DND-41 (cell line): ENCODE measurements at places on chromosomes 11 and 22.
A peak's percentile ranks its signal among the peaks of the same experiment; 100 is the strongest.

DNA sequence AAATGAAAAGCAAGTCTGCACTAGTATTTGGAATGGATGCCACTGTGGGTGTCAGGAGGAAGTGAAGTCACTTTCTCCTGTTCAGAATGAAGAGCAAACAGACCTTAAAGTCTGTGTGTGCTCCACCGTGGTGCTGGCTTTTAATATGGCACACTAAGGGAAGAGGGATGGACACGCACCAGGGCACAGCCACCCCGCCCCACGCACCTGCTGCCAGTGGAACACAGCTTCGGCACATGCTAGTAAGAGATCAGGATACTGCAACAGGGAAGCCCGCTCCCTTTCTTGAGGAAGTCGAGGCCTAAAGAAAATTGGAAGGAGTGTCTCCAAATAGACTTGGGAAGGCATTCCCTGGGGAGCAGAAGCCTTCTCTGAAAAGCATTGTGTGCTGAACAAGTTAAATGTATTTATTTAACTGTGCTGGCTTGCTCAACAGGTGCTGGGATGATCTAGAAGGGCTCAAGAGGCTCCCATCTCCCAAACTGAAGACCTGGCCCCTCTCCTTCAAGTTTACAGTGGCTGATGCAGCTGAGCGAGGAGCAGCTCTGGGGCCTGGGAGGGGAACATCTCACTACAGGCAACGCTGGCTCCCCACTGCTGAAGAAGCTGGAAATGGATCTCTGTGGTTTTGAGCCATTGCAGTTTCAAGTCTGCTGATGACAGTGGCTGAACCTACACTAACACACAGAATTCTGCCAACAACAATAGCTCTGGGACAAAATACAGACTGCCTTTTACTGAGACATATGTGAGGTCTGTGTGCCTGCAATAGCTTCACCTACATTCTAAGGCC is 504.6 kb upstream of the B3GAT1 start:
- no peak for DNase-seq

DNA sequence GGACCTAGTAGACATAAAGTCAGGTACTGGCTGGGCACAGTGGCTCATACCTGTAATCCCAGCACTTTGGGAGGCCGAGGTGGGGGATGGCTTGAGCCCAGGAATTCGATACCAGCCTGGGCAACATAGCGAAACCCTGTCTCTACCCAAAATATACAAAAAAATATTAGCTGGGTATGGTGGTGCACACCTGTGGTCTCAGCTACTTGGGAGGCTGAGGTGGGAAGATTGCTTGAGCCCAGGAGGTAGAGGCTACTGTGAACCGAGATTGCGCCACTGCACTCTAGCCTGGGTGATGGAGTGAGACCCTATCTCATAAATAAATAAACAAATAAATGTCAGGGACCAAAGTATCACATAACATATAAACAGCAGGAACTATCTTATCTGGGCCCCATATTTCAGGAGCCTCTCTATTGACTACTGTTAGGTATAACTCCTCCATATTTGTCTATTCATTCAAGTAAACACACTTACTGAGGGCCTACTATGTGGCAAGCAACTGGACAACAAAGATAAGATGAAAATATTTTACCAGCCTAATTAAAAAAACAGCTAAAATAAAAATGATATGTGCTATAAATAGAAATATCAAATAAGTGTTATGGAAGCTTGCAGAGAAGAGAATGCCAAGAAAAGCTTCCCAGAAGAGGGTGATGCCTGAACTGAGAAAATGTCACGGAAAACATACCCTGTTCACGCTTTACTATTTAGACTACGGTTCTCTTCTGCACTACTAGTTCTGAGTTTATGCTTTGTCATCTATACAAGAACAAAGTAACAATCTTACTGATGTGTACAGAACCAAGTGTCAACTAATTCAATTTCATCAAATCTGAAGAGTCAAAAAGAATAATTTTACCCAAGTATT is 2.0 kb downstream of the NUP98 start:
- DNase-seq: no peak

DNA sequence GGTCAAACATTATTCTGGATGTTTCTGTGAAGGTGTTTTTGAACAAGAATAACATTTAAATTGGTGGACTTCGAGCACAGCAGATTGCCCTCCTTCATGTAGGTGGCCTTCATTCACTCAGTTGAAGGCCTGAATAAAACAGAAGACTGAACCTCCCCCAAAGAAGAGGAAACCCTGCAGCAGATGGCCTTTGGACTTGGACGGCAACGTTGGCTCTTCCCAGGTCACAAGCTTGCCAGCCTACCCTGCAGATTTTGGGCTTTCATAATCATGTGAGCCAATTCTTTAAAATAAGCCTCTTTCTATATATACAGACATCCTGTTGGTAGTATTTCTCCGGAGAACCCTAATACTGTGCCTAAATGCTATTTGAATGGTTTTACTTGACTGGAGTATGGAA is 432.2 kb upstream of the NARS2 start:
- DNase-seq: no peak

GRCh38 chr22:28237112-28237511 is 318.1 kb upstream of the PITPNB start:
- no peak for DNase-seq

DNA sequence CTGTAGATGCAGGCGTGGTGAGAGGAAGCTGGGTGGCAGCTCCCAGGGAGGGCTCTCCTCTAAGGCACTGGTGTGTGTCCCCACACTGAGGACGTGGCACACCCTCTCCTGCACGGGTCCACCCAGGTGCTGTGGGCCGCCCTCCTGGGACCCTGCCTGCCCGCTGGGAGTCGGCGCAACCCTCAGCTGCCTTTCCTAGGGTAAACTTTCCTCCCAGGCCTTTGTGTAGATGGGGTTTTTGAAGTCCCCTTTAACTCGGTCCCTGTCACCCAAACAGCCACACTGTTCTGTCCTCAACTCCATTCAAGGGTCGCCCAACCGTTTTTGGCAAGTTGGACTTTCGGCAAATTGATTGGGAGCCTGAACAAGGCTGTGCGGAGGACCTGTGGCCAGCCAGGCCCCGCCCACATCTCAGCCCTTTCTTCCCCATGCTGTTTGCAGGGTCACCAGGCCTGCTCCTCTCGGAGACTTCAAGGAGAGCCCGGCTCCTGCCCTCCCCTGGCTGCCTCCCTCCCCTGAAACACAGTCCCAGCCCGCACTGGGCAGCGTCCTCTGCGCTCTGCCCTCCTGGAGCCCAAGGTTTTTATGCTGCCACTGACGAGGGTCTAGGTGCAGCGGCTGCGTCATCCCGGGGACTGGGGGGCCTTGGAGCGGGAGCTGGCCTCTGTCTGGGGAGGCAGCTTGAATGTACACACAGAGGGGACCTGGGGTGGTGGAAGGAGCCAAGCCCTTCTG is 1126.2 kb downstream of the BRD1 start:
- DNase-seq: no peak

DNA sequence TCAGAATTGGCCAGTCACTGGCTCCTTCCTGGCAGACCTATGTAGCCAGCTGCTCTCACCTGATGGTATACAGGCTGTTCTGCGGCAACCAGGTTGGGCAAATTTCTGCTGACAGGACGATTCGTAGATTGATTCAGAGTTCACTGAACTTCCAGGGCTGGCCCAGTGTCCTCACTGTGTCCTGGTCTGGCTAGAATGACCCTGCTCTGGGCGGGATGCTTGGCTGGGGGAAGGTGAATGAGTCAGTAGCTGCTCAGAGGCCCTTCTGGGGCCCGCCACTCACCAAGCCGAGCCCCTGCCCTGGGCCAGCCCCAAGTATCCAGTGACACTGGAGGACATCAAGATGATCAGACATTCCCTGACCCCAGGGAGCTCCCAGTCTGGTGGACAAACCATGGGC is 62.9 kb upstream of the WNT11 start:
- DNase-seq: no peak

DNA sequence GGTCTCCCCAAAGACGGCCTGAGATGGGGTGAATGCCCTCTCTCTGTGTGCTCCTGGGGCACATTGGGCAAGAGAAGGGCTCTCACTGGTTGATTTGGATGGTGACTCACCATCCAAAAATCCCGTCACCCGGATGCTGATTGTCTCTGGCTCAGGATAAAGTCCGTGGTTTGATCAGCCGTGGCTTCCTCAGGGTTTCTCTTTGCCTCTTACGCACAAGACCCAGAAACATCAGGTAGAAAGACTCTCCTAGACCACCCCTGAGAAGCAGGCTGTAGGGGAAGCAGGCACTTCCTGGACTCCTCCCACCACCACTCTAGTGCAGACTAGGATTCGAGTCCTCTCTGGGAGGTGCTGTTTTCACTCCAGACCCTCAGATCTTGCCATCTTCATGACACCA is 176.1 kb upstream of the NCAM1 start:
- DNase-seq: no peak

- DNase-seq: no peak
Observed at GRCh38 chr11:120336641-120337354, 585 bp downstream of the ARHGEF12 start.

DNA sequence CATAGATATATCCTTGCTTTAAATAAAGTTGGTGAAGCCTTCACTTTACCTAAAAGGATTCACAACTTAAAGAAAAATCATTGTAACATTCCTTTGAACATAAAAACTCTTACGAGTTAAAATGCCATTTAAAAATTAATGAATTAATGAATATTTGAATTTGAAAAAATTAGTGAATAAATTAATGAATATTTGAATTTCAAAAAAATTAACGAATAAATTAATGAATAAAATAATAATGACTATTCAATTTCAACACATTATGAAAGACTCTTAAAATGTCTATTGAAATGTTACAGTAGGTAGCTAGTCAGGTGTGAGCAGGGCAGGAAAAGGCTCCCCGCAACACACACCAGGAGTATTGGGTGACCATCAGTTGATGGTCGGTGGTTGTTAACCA is 22.9 kb downstream of the ARHGAP20 start:
- no peak for DNase-seq

- DNase-seq: no peak
Observed at GRCh38 chr22:35638410-35638809, 9.8 kb upstream of the APOL6 start.

DNA sequence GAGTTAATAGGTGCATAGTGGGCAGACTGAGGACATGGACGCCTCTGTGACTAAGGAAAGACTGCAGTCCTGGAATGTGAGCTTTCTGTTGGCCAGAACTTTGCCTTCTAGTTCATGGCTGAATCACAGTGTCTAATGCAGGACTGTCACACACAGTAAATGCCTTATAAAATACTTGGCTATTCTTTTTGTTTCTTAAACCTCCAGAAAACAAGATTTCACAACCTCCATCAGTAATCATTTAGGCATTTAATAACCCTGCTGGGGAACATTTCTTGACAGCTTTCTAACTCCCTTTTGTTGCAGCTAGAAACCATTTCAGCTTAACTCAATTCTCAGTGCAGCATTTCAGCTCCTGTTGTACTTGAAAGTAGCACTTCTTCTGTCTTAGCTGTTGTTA is 335.8 kb upstream of the DDI1 start:
- no peak for DNase-seq

GRCh38 chr22:41517172-41518047 is 26.9 kb downstream of the POLR3H start:
- peak; percentile 39 for DNase-seq

DNA sequence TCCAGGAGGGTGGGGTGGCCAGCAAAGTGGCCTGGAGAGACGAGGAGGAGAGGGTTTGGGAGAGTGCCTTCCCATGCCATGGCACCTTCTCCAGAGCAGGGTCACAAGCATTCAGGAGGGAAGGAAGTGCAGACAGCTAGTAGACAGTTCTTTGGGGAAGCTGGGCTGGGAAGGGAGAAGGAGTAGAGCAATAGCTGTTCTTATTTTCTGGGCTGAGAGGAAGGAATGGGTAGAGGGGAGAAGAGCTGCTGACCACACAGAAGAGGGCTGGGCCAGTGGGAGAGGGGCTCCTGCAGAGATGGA is 14.8 kb upstream of the PICK1 start:
- no peak for DNase-seq

GRCh38 chr22:17802822-17803221 is 28.6 kb upstream of the BID start:
- DNase-seq: no peak

GRCh38 chr11:44617671-44618461 is 52.4 kb downstream of the CD82 start:
- DNase-seq: no peak

DNA sequence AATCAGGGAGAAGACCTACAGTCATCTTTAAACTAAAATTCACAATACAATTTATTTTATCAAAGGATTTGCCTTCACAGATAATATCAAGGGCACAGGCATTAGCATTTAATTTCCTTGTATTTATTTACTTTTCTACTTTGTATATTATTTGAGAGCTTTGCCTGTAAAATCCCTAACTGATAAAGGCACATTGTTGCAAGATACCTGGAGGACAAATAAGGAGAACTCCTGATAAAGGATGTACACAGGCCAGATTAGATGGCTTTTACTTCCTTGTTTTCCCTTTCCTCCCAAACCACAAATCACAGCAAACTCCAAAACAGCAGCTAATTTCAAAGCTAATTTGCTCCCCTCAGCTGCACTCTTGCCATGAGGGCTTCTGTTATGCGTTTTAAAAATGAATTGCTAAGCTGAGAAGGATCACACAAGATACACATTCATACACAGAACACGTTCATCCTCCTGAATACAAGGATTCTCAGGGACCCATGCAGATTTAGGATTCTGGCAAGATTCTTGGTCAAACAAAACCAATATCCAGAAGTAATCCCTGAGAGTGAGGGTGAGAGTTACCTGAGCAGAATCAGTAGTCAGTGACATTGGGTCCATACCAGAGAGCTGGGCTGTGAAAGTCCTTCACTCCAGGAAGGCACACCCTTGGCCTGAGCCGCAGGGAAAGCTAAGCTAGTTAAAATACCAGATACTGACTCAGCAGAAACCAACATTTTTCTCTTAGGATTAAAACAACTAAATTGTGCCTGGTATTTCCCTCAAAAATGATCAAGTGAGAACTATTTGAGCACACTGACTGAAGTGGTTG is 100.3 kb upstream of the CLPB start:
- DNase-seq: no peak

DNA sequence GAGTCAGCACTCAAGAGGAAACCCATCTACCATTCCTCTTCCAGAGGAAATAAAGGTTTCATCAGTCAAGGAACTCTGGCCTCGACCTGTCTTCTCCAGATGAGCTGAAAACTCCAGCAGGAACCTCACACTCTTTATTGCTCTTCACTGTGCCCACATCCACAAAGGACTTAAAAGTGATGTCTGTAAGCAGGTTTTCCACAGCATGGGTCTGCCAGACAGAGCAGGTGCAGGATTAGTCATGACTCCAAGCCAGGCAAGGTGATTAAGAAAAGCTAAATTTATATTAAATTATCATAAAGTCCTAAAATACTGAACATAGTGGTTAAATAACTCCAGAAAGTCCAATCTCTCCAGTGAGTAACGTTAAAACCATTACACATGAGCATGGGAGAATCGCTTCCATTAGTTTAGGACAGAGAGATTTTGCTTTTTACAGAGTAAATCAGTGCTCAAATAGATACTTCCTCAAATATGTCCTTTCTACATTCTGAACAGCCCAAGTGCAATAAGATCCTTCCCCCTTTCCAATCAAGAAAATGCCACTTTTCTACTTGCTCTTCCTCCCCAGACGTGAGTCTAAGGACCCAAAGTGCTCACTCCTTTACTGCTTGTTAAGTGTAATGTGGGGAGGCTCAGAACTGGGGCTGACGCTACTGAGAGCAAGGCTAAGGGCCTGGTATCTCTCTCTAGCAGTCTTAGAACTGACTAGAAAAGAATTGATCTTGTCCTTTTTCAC is 10.7 kb upstream of the CKAP5 start:
- no peak for DNase-seq

- no peak for DNase-seq
Observed at GRCh38 chr11:64638829-64639228, 47.8 kb downstream of the SLC22A12 start.
